ENCODE measurements at places on chromosomes 2 and 18.
A peak's percentile ranks its signal among the peaks of the same experiment; 100 is the strongest.

- DNase-seq, result no peak
Observed at GRCh38 chr2:13021470-13021957, 304.8 kb downstream of the TRIB2 start.

- DNase-seq, result no peak
Observed at GRCh38 chr2:134736167-134736880, 17.5 kb upstream of the TMEM163 start.

- peak; percentile 32 for DNase-seq
Observed at GRCh38 chr2:95526360-95527341, 42.1 kb upstream of the TRIM43B start.

DNA sequence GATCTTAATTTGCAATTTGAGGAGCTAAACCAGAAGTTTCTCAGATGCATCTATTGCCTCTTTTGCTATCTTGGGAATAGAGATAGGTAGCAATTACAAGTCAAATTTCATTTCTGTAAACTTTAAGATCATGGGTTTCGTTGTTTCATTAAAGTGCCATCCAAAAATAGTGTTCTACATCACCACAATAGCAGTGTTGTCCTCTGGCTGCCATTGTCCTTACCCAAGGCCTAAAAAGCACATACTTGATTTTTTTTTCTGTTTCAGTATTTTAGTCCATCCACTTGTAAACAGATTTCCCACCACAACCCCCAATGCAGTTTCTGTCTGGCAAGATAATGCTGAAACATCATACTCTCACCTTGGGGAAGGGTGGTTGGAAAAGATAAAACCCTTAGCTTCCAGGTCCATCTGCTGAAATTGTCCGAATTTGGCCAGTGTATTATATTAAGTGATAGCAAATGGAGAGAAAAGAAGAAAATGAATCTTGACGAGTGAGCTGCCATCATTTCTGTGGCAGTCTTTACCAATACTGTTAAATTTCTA lies 136.2 kb downstream of the LCLAT1 start:
- no peak for DNase-seq

DNA sequence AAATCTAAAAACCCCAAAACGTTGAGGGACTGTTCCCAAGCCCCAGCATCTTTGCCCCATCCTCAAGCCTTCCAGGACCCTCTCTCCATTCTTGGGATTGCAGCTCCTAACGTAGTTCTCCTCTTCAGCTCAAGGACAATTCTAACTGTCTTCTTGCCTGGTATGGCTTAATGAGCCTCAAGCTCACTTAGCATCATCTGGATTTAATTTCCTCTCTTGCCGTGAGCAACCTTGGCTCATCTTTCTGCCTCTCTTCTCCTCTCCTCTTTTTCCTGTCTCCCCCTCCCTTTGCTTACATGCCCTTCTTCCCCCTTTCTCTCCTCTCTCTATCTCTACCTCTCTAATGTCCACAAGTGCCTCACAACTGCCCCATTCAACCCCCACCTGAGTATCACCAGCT lies 44.2 kb downstream of the TACR1 start:
- no peak for DNase-seq

- DNase-seq, result no peak
Observed at GRCh38 chr2:206031950-206032567, 53.9 kb downstream of the INO80D start.

DNA sequence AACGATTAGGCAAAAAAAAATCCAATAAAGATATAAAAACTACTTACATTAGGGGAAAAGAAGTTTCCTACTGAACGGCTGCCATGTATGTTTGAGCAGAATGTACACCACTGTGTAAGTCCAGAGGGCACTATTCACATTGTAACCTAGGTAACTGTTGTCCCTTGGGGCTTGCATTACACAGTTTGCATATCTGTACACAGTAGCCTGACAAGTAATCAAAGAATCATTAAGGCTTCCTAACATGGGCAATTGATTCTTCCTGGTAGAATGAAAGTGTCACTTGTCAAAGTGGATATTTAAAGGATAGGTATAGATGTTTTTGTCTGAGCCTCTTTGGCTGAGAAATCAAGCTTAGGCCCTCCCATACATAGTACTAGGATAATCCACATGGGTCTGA lies 39.1 kb downstream of the PLEK start:
- DNase-seq, result no peak

DNA sequence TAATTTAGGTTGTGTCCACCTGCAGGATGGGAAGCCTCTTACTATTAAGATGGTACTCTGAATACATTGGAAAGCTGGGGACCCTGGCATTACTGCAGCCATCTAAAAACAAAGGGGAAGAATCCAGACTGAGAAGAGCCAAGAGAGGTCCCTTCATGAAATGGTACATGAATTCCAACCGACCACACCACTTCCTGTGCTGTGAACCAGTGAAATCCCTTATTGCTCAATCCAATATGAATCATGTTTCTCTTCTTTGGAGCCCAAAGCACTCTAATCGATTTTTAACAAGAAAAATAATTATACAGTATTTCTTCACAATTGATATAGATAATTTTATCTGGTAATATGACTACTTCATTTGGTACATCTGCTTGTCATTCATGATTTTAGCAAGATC lies 479.7 kb upstream of the RAB6C start:
- no peak for DNase-seq

DNA sequence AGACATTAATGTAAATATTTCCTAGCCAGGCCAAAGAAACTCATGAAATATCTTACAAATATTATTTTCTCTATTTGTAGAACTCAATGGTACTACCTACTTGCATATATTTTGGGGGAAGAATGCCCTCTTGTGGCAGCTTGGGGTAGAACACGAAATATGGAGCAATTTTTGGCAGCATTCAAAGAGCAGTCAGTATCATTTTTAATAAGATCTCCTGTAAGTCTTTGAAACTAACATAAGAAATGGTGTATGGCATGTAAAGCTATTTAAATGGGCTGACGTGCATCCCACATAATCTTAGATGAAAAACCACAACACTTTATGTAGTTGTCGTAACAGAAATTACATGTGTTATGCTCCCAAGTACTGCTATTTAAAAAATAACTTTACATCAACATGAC lies 62.3 kb upstream of the CCDC195 start:
- DNase-seq, result peak; percentile 47

DNA sequence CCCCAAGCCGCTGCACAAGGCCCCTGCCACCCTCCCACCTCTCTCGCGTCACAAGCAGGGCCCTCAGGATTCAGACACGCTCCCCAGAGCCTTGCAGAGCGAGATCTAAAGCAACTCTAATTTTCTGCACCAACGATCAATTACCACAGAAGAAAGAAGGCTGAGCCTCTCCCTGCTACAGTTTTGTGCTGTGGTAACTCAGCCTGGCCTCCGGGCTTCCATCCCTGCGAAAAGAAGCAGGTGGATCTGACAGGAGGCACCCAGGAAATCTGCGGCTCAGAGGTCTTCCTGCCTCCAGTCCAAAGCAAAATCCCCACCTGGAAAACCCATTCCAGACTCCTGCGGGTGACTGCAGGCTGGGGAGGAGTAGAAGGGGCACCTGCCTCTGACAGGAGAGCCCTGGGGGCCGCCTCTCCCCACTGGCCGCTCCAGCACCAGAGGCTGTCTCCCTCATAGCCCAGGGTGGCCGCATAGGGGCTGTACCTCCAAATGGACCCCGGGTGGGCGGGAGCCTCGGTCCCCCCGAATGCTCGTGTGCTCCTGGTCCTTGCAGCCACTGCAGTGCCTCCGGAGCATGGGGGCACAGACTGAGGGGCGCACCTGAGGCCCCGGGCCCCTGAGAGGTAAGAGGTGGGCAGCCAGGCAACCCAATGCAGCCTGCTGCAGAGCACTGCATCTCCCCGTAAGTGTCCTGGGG lies 31.0 kb downstream of the PXDN start:
- no peak for DNase-seq

DNA sequence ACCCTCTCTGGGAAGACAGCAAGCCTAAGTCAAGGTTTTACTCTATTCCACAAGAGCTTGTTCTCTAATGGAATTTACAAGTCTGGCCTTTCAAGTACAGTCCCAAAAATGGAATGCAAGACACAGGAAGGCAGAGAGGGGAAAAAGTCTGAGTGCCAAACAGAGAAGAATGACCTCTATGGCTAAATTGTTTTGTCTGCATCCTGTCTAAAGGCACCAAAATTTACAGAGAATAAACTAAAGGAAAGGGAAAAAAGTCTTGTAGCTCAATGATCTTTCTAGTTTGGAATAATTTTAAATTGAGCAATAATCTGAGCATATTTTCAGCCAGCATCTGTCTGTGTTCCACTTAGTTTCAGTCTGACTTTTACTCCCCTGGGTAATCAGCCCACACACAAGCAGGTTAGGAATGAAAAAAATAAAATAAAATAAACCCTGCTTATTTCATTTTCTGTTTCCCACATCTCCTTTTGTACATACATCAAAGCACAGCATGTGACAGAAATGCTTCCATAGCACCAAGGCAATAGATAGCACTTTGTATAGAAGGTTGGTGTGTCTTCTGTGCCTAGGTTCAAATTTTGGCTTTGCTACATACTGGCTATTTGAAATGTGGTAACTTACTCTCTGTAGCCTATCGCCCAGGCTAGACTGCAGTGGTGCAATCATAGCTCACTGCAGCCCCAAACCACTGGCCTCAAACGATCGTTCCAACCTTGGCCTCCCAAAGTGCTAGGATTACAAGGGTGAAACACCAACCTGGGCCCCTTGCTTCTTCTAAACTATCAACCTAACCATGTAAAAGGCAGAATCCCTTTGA lies 105.1 kb downstream of the SLC8A1 start:
- no peak for DNase-seq

DNA sequence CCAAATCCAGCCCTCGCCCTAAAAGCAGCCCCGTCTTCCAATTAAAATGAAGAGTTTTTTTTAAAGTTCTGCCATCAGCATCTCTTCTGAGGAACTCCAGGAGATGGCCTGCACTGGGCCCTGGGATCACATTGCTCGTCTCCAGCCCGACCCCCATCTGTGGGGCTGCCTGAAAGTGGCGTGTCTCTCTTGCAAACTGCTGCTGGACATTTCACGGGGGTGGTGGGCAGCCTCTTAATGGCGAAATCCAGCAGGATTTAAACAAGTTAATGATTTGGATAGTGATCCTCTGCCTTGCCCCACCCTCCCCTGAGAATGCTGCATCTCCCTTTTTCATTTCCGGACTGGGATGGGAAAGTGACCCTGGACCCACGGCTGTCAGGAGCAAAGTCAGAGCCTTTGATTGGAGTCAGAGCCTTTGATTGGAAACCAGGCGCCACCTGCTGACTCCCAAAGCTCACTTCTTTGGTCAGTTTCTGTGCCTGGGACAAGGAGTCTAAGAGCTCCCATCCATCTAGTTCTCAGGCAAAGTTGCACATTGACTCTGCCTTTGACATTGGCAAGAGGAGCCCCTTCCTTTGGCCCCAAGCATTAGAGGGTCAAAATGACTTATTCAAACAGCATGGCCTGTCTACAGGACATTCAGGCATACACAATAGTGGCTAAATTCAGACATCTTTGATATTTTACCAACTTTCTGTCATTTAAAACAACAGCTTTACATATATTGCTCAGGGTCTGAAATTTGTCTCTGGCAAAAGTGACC lies 155.2 kb downstream of the SH3BP4 start:
- DNase-seq, result peak; percentile 69

- no peak for DNase-seq
Observed at GRCh38 chr2:128496700-128497099, 178.0 kb upstream of the HS6ST1 start.
